ENCODE measurements at places on chromosomes 6 and 20.
A peak's percentile ranks its signal among the peaks of the same experiment; 100 is the strongest.

- peak overlapping the region; percentile 56 for H3K27ac ChIP-seq
- H3K27me3 ChIP-seq, result peaks cover 2% of the 10 kb centered on the region
- peaks cover 36% of the 10 kb centered on the region for H3K36me3 ChIP-seq
- H3K4me3 ChIP-seq, result no peak overlapping the region
- peaks cover 89% of the 10 kb centered on the region for H3K4me1 ChIP-seq
Measured at GRCh38 chr6:11350294-11350693, 117.8 kb upstream of the NEDD9 start.

GRCh38 chr6:36739947-36740817, 42.6 kb downstream of the RAB44 start:
- no peak for DNase-seq
- no peak overlapping the region for H3K27ac ChIP-seq
- H3K36me3 ChIP-seq, result no peaks in the 10 kb centered on the region
- peaks cover 2% of the 10 kb centered on the region for H3K4me1 ChIP-seq

GRCh38 chr6:143449082-143449713, 1.3 kb downstream of the ADAT2 start:
- H3K4me1 ChIP-seq, result peaks cover 31% of the 10 kb centered on the region
- H3K27ac ChIP-seq, result no peak overlapping the region
- H3K4me3 ChIP-seq, result peak overlapping the region; percentile 93
- H3K36me3 ChIP-seq, result no peaks in the 10 kb centered on the region
- peaks cover 3% of the 10 kb centered on the region for H3K27me3 ChIP-seq
- no peak for DNase-seq

DNA sequence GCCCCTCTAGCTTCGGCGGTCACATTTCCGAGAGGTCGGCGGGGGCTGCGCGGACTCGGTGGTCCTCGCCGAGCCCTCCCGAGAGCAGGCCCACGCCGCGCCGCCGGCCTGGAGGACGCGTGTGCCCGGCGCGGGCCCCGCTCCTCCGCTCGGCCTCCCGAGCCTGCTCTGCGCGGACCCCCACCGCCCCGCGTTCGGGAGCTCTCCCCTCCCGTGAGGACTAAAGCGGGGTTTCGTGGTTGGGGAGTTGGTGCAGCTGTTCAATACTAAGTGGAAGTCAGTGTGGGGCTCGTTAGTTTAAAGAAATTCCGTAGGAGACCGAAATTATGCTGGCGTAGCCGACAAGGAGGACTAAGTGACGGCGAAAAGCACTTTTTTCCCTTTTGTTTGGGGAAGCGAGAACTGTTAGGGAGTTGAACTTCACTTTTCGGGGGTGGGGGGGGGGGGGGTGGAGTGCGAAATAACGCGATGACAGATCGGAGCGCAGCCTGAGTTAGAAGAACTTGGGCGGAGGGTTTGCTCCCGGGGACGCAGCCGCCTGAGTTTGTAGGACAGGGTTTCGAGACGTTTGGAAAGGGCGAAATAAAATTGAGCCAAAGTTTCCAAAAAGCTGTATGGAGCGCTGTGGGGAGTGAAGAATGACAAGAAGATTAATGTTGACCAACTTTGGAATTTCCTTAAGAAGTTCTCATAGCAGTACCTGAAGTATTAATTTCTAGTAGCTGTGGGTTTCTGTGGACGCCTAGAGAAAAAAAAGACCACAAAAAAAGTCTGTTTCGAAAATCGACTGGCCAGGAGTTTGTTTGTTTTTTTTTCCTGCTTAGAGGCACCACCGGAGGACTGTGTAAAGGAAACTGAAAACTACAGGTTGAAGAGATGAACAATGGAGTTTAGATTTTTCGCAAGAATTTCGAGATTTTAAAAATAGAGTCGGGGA, 1.4 kb downstream of the QKI start:
- peaks cover 64% of the 10 kb centered on the region for H3K4me1 ChIP-seq
- peak; percentile 46 for DNase-seq
- peaks cover 15% of the 10 kb centered on the region for H3K27me3 ChIP-seq
- peak overlapping the region; percentile 90 for H3K4me3 ChIP-seq
- H3K36me3 ChIP-seq, result no peaks in the 10 kb centered on the region
- peak overlapping the region; percentile 96 for H3K27ac ChIP-seq

GRCh38 chr6:54681987-54682386, 164.6 kb upstream of the FAM83B start:
- DNase-seq, result no peak
- no peaks in the 10 kb centered on the region for H3K36me3 ChIP-seq
- H3K27me3 ChIP-seq, result no peaks in the 10 kb centered on the region
- no peak overlapping the region for H3K4me3 ChIP-seq
- H3K4me1 ChIP-seq, result no peaks in the 10 kb centered on the region

DNA sequence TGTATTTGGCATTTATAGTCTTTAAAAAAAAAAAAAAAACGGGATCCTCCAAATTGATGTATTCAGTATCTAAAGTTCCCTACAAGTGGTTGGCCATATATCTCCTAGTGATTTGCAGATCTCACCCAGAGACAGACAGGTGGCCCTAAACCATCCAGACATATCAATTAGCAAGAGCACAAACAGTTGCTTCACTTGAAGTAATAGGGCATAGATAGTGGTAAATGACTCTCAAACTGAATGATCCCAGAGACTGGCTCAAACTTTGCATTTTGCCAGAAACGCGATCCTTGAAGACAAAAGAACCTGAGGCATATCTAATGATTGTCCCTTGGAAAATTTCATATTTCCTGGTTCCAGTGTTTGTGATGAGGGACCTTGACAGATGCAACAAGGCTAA, 54.6 kb downstream of the HMGCLL1 start:
- no peak for DNase-seq
- H3K4me3 ChIP-seq, result no peak overlapping the region
- no peaks in the 10 kb centered on the region for H3K27me3 ChIP-seq
- H3K36me3 ChIP-seq, result no peaks in the 10 kb centered on the region

DNA sequence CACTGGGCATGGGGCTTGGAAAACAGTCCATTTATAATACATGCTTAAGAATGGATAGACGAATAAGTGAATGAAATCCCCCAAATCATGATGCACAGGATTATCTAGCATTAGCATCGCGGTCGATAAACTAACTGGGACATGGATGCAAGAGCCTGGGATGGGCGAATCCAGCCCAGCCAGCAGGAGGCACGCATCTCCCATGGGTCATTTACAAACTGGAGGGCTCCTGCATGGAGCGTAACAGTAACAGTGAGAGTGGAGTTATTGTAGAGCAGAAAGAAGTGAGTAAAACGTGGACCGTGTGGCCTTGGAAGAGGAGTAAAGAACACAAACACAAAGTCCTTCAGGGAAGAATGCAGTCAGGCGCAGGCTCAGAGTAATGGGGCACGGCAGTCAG, 136.5 kb downstream of the AGPAT4 start:
- H3K4me3 ChIP-seq, result no peak overlapping the region
- peaks cover 4% of the 10 kb centered on the region for H3K27me3 ChIP-seq
- peaks cover 32% of the 10 kb centered on the region for H3K36me3 ChIP-seq
- no peak overlapping the region for H3K27ac ChIP-seq
- no peaks in the 10 kb centered on the region for H3K4me1 ChIP-seq
- no peak for DNase-seq

DNA sequence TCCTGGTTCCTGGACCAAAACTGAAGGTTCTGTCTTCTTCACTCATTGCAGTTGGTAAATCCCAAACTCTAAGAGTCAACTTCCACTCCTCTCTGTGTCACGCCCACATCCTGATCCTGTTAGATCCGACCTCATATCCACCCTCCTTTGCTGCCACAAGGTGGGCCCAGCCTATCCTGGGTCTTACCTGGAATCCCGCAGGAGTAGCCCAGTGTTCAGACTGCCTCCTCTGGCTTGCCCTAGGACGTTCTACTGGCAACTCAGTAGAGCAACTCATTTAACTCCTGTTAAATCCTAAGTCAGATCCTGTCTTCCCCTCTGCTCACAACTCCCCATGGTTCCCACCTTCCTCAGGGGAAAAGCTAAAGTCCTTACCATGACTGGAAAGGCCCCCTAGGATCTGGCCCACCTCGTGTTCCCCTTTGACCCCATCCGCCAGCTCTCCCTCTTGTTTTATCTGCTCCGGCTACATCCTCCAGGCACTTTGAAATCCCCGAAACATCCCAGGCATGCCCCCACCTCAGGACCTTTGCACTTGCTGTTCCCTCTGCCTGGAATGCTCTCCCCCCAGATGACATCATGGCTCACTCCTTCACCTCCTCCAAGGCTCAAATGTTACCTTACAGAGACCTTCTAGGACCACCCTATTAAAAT, 43.9 kb downstream of the TFEB start:
- peaks cover 7% of the 10 kb centered on the region for H3K4me1 ChIP-seq
- no peak for DNase-seq
- H3K4me3 ChIP-seq, result no peak overlapping the region
- H3K36me3 ChIP-seq, result no peaks in the 10 kb centered on the region
- H3K27ac ChIP-seq, result peak overlapping the region; percentile 55
- peaks cover 4% of the 10 kb centered on the region for H3K27me3 ChIP-seq

GRCh38 chr6:165766457-165766856, 103.4 kb upstream of the PDE10A start:
- H3K4me1 ChIP-seq, result no peaks in the 10 kb centered on the region
- H3K27me3 ChIP-seq, result peaks cover 5% of the 10 kb centered on the region
- no peak for DNase-seq
- no peak overlapping the region for H3K4me3 ChIP-seq
- H3K36me3 ChIP-seq, result no peaks in the 10 kb centered on the region

DNA sequence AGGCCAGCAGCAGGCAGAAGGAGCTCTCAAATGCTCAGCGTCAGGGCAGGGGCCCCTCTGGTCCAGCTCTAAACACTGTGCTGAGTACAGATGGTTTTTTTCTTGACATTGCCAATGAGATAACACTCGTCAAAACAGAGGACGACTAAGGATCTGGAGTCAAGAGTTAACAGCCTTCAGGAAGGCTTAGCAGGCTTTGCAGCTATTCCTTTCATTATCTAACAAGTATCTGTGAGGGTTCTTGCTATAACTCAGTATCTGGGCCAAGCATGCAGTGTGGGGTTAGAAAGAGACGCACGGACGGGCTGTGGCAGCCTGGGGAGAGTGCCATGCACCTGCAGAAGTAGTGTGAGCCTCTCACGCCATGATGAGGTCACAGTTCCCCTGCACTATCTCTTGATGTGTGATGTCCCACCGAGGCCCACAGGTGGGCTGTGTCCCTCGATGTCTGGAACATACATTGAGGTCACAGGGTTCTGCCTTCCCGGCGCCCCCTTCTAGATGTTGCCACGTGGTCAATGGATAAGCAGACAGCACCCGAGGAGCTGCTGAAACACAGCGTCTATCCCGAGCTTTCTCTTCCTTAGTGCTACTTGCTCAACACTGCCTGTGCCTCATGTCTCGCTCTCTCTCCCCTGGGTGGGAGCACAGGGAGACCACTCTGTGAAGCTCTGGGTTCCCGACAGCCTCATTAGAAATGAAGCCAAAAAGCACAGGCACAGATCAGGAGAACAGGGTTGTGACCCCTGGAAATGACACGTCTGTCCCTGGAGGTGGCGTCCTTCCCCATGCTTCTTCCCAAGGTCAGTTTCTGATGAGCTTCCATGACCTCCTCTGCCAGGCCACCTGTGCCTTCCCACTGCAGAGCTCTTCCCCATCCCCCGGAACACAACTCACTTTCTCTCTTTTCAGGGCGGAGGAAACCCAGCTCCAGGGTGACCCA, 85.5 kb upstream of the RPS6KA2 start:
- H3K36me3 ChIP-seq, result no peaks in the 10 kb centered on the region
- H3K4me3 ChIP-seq, result no peak overlapping the region
- H3K27ac ChIP-seq, result no peak overlapping the region
- H3K4me1 ChIP-seq, result no peaks in the 10 kb centered on the region
- no peak for DNase-seq
- peaks cover 4% of the 10 kb centered on the region for H3K27me3 ChIP-seq

GRCh38 chr6:37208793-37209192, 38.8 kb downstream of the PIM1 start:
- no peak overlapping the region for H3K4me3 ChIP-seq
- DNase-seq, result no peak
- no peaks in the 10 kb centered on the region for H3K36me3 ChIP-seq
- H3K4me1 ChIP-seq, result peaks cover 52% of the 10 kb centered on the region
- no peaks in the 10 kb centered on the region for H3K27me3 ChIP-seq

DNA sequence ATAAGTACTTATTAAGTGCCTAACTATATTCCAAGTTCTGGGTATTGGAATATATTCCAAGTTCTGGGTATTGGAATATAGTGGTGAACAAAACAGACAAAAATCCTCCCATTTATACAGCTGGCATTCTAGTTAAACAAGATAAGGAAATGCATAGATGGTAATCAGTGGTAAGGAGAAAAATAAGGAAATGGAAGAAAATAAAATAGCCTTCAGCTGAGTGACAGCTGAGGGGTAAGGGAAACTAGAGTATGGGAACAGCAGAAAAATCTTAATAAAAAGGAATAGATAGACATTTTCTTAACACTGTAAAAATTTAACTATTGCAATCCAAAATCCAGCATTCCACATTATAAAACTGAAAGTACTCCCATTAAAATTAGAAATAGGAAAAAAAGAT, 17.2 kb upstream of the WFDC10A start:
- H3K4me3 ChIP-seq, result no peak overlapping the region
- peaks cover 3% of the 10 kb centered on the region for H3K27me3 ChIP-seq
- H3K4me1 ChIP-seq, result no peaks in the 10 kb centered on the region
- DNase-seq, result no peak

Data from immature natural killer cell (primary cell).